ENCODE measurements at places on chromosomes 2 and 18. TPM values are rescaled to one million over a fixed set of nuclear protein-coding genes. Genes with fewer than 3 reads are reported as not detected.
A peak's percentile ranks its signal among the peaks of the same experiment; 100 is the strongest.

DNA sequence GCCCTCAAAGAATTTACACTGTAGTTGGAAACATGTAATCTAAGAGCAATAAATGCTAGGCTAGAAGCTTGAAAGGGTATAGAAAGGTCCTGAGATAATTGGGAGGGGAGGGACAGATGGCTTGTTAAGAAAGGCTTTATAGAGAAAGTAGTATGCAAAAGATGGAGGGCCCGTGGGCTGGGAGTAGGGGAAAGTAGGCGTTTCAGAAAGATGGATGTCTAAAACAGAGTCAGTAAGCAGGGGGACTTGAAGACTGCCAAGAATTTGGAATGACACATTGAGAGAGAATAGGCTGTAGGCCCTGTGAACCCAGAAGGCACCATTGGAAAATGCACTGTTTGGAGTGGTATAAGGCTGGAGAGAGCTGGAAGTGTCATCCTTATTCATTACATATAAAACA is 822 bp downstream of the PSMG2 start:
- DNase-seq = no peak

DNA sequence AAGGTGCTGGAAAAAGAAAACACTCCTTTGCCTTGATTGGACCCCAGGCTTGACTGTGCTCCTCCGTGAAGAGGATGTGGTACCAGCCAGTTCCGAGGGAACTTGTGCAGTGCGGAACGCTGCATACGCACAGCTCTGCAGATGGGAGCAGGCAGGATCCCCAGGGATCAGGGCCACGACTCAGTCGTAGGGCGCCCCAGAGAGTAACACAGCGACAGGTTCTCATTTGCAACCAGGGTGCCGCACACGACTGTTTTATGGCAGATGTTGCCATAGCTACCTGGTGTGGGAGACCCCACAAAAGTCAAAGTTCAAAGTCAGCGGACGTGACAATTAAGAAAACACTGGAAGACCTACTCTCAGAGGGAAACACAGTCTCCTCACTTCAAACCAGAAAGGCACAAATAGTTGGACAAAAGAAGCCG is 779 bp downstream of the MALL start:
- DNase-seq = no peak

- DNase-seq = no peak
These were observed 214.8 kb downstream of the SP3 start for GRCh38 chr2:173750353-173750801.

DNA sequence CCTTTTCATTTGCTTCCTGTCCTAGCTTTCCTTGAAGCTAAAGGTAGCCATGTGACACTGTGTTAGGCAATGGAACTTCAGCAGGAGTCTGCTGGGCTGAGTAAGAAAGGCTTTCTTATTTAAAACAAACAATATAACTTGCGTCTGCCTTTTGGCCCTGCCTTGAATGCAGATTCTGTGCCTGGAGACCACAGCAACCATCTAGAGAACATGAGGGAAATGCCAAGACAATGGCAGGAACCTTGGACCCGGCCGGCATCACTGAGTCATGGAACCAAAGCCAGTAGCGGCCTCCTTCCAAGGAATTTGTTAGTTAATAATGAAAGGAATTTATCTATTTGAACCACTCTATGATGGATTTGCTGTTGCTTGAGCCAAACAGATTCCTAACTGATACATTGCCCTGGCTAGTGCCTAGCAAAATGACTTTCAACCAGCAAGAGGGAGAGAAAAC is 207.5 kb upstream of the EPHA4 start:
- DNase-seq = peak; percentile 94

The STPG4 gene
- total RNA-seq = 0.11 TPM

The HOXD11 gene
- total RNA-seq = not detected

GRCh38 chr18:46772357-46772756 is 15.5 kb upstream of the ST8SIA5 start:
- no peak for DNase-seq

DNA sequence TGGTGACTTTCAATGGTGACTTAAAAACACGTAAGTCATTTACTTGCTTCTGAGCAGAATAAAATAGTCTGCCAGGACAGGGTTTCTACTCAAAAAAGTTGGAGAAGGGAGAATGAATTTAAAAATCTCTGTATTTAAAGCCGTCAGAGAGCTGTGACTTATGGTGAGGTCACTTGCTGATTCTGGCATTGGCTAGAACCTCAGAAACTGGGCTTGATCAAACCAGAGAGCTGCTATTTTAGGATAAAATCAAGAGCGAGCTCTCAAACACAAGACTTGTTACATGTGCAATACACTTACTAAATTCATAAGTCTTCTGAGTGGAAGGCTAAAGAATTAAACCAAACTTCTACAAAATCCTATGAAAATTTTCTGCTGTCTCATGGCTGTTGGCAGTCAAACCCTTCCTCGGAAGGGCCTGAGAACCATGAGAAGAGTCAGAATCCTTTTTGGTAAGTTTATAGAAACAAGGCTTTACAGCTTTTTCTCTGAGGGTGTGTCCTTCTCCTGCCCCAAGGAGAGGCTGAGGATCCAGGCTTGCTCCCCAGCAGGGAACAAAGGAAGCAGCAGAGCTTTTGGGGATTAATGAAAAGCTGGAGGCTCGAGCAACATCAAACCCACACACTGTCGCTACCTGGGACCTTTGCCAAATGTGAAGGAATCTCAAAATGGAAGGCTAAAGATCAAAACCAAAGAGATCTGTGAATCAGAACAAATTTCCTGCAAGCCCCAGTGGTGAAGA is 816.4 kb downstream of the SOCS6 start:
- no peak for DNase-seq

- no peak for DNase-seq
These were observed 79.5 kb downstream of the CAMKMT start for GRCh38 chr2:44441200-44441599.

DNA sequence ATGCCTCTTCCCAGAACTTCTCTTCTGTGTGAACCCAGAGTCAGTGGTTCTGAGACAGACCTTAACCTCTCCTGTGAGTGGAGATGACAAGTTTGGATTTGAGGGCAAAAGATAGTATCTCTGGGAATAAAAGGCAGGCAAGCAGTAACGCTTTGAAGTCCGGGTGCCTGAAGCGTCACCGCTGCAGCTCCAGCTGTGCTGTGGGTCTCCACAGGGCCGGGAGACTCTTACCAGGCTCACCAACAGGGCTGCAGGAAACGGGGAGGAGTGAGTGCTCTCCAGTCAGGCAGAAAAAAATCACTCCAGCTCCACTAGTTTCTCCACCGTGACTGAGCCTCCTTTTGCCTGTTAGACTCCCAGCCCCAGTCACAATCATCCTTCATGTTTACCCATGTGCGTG is 79.7 kb upstream of the MAP4K4 start:
- DNase-seq = no peak

The TEX51 gene
- not detected for total RNA-seq

The SPEG gene
- total RNA-seq = 1.8 TPM

DNA sequence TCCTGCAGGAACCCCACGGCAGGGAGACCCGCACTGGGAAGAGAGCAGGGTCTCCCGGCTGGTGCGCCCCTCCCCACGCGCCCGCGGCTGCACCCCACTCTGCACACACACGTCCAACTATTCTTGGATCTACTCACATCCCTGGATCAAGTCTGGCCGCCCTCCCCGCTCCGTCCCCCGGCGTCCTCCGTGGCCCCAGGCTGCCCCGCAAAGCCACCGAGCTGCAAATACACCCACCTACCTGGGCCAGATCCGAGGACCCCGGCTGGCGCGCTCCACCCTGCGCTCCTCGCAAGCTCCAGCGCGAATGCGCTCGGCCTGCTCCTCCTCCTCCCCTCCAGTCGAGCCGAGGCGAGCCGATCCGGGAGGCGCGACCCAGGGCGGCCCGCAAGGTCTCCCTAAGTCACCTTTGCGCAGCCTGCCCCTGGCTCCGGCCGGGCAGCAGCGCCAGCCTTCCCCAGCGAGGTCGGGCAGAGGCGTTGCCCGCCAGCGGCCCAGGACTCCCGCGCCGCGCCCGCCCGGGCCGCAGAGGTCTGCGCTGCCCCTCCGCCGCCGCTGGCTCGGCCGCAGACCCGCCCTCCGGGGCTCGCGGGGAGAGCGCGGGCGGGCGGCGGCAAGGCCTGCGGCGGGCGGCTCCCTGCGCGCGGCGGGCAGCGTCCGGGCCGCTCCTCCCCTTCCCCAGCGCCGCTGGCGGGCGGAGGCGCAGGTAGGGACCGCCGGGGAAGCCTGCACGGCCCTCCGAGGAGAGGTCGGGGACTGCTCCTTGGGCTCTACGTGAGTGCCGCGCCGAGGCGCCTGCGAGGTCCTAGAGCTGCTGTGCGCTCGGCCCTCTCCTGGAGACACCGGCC is 126.0 kb downstream of the OSBPL1A start:
- peak; percentile 37 for DNase-seq

DNA sequence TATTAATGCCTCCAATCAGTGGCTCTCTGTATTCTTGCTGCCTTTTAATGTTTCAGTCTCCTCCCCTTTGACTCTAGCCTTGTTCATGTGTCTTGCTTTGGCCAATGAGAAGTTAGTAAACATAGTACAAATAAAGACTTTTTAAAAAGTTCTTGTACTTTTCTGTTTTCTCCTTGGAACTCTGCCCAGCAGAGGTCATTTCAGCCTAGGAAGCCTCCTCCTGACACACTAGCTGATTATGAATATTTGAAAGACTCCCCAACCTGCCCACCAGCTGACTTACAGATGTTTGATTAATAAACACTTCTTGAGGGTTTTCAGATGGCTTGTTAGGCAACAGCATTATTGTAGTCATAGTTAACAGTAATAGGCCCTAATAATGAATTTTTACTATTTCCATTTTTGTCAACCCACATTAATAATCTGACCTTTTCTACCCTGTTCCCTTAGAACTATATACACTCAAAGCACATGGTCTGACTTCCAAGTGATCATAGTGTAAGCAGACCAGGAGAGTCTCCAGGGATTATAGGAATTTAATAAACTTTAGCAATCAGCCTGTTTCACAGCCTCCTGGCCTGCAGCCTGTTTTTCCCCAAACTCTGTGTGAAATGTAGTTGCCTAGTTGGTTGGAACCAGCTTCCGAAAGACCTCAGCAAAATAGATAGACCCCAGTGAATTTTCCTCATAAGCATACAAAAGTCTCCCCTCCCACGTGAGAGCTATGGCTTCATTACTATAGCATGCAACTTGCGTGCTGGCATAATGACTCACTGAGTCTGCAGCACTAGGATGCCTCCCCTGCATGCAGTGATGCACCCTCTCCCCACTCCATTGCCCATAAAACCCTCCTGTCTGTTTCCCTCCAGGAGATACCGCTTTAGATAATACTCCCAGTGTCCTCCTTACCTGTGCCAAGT is 670.7 kb upstream of the ZNF804A start:
- DNase-seq = no peak

The SLC23A3 gene
- total RNA-seq = 0.59 TPM

DNA sequence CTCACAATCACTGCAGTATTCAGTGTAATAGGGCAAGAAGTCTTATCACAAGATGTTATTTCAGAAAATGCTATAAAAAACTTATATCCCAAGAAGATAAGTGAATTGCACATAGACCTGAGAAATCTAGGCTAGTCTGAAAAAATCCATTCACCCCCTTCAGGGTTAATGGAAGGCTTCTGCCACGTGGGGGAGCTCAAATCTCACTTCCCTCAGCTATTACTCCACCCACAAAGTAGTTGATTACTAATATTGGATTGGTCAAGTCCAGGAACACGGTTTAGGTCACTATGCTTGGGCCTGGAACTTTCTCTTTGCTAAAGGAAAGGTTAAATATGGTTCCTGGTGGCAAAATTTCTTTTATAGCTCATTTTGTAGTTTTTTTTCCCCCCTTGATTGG is 51.2 kb upstream of the ADAM23 start:
- peak; percentile 27 for DNase-seq

DNA sequence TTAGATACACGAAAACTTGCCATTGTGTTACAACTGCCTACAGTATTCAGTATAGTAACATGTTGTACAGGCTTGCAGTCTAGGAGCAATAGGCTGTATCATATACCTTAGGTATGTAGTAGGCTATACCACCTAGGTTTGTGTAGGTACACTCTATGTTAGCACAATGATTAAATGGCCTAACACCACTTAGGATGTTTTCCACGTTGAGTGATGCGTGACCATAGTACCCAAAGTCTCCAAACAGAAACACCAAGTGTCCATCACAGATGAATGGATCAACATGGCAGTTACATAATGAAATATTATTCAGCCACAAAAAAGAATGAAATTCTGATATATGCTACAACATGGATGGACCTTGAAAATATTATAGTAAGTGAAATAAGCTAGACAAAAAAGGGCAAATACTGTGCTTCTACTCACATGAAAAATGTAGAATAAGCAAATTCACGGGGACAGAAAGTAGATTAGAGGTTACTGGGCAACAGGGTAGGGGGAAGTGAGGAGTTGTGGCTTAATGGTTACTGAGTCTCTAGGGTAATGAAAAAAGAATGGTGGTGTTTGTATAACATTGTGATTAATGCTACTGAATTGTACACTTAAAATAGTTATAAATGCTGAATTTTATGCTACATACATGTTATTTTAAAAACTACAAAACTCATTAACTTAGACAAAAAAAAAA is 62.6 kb downstream of the TMEM131 start:
- no peak for DNase-seq

The CXCR1 gene
- not detected for total RNA-seq

GRCh38 chr2:191646163-191646902 is 31.6 kb upstream of the NABP1 start:
- no peak for DNase-seq

GRCh38 chr2:69985688-69986087 is 24.3 kb upstream of the ASPRV1 start:
- DNase-seq = no peak

- DNase-seq = no peak
These were observed 1.6 kb downstream of the CAVIN2 start for GRCh38 chr2:191845248-191845715.

The TPGS2 gene
- 201 TPM for total RNA-seq

DNA sequence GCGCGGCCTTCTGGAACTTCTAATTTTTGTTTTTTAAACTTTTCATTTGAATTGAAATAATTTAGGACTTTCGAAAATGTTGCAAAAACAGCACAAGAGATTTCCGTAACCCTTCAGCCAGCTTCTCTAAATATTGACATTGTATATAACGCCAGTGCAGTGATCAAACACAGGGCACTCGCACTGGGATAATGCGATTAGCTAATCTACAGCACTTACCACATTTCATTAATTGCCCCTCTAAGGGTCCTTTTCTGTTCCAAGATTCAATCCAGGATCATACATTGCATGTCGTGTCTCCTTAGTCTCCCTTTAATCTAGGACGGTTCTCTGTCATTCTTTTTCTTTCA is 343 bp upstream of the CD302 start:
- no peak for DNase-seq

- DNase-seq = no peak
These were observed 114.2 kb downstream of the KCNE4 start for GRCh38 chr2:223166215-223166493.

DNA sequence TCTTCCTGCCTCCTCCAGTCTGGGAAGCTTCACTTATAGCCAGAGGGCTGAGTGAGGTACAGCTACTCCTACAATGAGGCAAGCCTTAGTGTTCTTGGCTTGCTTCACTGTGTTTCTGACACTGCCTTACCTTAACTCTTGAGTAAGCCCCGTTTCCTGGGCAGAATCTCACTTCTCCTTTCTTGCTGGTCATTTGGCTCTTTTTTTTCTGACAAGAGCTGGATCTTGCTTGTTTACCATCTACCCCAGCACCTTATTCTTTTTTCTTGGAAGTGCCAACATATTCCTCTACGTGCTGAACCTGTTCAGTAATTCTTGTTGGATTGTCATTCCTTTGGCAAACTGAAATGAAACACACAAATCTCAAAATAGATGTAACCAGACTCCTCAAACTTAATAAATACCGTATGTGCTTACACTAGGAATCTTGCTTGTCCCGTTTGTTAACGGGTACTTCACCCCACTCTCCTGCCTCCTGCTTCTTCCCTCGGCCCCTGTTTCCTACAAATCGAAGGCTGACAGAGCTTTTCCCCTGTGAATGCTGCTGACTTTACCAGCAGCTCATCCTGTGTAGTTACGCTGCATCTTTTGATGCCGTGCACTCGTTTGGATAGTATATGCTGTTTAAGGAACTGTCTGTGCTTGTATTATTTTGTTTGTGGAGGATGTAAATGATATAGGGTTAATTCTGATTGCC is 132.2 kb downstream of the FMNL2 start:
- DNase-seq = no peak

Measured in pulmonary artery endothelial cell (primary cell).